ENCODE measurements at places on chromosomes 16 and 17.

GRCh38 chr17:16512011-16512410 lies 20.0 kb upstream of the LRRC75A start:
- no peak for DNase-seq

DNA sequence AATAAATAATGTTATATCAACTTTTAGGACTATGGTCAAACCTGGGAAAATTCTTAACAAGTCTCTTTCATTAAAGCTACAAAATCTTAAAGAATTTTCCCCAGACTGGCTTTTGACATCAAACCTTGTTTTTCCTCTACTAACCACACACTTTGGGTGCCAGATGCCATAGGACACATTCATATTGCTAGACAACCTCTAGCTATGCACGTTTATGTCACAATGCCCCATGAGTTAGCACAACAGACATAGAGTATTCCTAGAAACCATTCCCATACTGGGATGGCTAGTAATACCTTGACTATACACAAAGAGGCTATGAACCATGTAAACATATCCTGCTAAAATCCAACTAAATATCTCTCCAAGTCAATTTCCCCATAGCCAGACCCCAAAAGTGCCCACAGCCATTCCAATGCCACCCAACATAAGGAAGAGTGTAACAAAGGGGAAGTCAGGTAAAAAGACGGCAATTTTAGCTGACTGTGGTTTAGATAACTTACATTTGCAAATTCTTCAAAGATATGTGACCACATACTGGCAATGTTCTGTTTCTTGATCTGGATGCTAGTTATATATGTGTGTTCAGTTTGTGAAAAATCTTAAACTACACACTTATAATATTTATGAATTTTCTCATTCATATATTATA lies 23.4 kb downstream of the SMURF2 start:
- peak; percentile 34 for DNase-seq

DNA sequence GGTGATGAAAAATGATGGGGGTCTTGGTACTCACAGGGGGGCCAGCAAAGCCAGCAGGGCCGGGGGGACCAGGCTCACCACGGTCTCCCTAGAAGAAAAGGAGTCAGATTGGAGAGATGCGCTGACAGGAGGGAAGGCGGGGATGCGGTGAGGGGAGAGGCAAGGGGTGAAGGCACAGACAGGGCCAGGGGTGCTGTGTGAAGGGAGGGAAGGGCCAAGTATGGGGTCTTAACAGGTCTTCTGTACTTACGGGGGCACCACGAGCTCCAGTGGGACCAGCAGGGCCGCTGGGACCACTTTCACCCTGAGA lies 11.2 kb downstream of the COL1A1 start:
- DNase-seq: no peak

- DNase-seq: no peak
These were observed 37.1 kb downstream of the ARHGAP44 start for GRCh38 chr17:12826431-12826830.

- peak; percentile 21 for DNase-seq
These were observed 44.0 kb downstream of the PRAC1 start for GRCh38 chr17:48678141-48678971.

DNA sequence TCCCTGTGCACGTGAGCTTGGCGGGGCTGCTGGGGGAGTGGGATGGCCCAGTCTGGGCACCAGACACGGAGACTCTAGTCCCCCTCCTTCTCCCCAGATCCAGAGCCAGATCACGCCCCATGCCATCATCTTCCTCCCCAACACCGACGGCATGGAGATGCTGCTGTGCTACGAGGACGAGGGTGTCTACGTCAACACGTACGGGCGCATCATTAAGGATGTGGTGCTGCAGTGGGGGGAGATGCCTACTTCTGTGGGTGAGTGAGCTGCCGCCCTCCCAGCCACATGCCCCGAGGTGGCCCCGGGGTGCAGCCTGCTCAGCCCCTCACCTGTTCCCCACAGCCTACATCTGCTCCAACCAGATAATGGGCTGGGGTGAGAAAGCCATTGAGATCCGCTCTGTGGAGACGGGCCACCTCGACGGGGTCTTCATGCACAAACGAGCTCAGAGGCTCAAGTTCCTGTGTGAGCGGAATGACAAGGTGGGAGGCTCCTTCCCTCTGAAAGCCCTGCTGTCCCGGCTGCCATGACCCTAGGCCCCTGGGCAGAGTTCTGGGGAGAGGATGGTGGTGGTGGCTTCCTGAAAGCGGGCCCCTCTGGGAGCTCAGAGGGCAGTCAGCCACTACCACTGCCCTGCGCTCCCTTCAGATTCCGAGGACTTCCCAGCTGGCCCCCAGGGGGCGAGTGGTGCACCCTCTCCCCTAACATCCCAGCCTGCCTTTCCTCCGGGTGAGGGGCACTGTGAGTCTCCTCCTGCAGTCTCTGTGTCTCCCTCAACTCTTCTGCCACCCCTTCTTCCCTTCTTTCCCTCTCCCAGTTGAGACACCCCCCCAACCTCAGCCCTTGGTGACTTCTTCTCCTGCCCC lies 2.8 kb upstream of the C17orf107 start:
- DNase-seq: no peak

- DNase-seq: peak; percentile 28
These were observed 14.0 kb upstream of the CCL2 start for GRCh38 chr17:34241062-34241461.

GRCh38 chr17:46157443-46158062 lies 35.7 kb downstream of the KANSL1 start:
- no peak for DNase-seq

All from foreskin fibroblast (primary cell).